ENCODE measurements at places on chromosomes 5 and 9.
A peak's percentile ranks its signal among the peaks of the same experiment; 100 is the strongest.

DNA sequence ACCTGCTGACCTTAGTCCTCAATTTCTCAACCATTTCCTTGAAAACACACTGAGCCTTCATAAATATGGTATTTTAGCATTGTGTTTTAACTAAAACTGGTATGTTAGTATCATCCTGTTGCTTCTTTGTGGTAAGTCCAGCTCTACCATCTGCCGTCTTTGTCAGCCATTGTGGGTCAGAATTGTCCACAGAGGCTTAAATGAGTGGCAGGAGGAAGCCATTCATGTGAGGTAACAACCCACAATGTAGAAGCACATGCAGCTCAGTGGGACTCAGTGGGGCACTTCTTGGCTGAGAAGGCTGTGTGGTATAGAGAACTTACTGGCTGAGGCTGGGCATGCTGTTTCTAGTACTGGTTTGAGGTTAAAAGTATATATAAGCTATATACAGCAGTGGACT is 149.2 kb upstream of the NR3C1 start:
- no peak for DNase-seq

DNA sequence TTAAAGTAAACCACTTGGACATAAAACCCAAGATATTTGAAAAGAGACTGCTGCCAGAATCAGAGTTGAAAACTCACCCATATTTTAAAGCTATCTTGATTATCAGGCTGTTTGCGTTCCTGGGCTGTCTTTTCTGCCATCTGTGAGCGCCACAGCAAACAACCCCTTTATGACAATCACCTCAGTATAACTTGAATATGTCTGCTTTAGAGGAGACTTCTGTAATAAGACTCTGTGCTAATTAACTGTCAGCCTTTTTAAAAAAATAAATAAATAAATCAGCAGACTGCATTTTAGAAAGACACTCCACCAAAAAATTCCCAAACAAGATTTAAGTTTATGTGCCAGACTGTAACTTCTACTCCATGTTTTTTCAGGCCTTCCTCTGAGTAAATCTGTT is 375.7 kb upstream of the CCNH start:
- DNase-seq, result no peak

- DNase-seq, result no peak
Observed at GRCh38 chr5:150509992-150510391, 2.1 kb downstream of the NDST1 start.

- DNase-seq, result no peak
Observed at GRCh38 chr9:136913701-136914438, 27.6 kb downstream of the TRAF2 start.

- no peak for DNase-seq
Observed at GRCh38 chr9:21833090-21833801, 30.8 kb downstream of the MTAP start.

GRCh38 chr9:2957656-2958200 is 113.8 kb upstream of the PUM3 start:
- DNase-seq, result peak; percentile 76

- peak; percentile 33 for DNase-seq
Observed at GRCh38 chr9:127225801-127226625, 38.6 kb upstream of the GARNL3 start.

DNA sequence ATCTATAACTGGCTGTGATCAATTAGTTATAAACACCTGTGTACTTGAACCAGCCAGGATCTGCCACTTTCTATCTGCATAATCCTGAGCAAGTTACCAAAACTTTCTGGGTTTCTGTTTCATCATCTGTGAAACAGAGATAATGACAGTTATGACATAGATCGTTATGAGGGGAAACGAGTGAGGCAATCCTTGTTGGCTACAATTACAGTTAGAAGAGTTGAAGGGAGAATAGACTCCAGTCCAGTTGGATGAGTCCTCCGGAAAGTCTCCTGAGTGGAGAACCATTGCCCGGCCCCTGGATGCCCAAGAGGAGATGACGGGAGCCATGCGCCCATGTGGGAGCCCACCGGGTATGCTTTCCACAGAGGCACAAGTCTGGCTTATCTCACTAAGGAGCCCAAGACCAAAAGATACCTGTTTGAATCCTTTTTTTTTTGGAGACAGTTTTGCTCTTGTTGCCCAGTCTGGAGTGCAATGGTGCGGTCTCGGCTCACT is 4.5 kb downstream of the PDE6A start:
- no peak for DNase-seq

- DNase-seq, result no peak
Observed at GRCh38 chr9:79621916-79622575, 50.3 kb downstream of the TLE4 start.

DNA sequence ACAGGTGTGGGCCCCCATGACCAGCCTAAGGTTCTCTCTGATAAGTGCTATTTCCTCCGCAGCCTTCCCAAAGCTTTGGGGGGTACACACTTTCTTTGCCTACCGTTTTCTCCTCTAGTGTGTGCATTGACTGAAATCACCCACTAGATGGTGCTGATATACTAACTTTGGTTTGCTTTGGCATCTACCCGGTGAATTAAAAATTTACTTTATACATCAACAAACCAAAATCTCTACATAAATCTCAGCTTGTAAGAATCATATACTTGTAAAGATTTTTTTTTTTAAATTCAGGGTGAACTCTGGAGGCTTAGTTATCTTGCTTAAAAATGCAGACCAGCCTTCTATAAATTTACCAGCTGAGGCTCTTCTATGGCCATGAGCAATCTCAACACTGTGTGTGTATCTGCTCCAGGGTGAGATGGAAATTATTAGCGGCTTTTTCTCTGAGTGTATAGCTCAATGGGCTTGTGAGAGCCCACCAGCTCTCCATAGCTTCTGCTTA is 475.7 kb upstream of the TNC start:
- peak; percentile 52 for DNase-seq

DNA sequence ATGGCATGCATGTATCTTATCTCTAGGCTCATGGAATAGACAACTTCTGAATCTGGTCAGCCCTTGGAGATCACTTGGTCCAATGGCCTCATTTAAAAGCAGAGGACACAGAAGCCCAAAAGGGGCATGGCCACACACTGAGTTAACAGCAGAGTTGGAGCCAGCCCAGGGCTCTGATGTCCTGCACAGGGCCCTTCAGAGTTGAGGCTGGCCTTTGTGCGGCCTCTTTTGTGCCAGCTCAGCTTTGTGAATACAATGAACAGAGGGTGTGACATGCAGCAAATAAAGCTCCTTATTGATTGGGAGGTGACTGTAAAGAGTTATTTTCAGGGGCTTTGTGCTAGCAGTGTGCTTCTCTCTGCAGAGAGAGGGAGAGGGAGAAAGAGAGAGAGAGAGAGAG is 150.1 kb upstream of the STK32A start:
- peak; percentile 5 for DNase-seq

GRCh38 chr5:33524476-33524875 is 83.7 kb downstream of the TARS1 start:
- DNase-seq, result no peak

GRCh38 chr5:157747766-157748700 is 4.5 kb downstream of the LSM11 start:
- DNase-seq, result no peak

DNA sequence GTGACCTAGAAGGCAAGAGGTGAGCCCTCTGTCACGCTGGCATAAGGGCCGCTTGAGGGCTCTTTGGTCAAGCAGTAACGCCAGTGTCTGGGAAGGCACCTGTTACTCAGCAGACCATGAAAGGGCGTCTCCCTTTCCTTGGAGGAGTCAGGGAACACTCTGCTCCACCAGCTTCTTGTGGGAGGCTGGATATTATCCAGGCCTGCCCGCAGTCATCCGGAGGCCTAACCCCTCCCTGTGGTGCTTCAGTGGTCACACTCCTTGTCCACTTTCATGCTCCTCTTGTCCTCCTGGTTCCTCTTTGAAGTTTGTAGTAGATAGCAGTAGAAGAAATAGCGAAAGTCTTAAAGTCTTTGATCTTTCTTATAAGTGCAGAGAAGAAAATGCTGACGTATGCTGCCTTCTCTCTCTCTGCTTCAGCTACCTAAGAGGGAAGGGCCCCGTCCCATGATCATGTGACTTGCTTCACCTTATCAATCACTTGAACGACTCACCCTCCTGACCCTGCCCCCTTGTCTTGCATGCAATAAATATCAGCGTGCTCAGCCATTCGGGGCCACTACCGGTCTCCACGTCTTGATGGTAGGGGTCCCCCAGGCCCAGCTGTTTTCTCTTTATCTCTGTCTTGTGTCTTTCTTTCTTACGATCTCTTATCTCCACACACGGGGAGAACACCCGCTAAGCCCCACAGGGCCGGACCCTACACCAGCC is 16.7 kb upstream of the SCGB3A1 start:
- no peak for DNase-seq

DNA sequence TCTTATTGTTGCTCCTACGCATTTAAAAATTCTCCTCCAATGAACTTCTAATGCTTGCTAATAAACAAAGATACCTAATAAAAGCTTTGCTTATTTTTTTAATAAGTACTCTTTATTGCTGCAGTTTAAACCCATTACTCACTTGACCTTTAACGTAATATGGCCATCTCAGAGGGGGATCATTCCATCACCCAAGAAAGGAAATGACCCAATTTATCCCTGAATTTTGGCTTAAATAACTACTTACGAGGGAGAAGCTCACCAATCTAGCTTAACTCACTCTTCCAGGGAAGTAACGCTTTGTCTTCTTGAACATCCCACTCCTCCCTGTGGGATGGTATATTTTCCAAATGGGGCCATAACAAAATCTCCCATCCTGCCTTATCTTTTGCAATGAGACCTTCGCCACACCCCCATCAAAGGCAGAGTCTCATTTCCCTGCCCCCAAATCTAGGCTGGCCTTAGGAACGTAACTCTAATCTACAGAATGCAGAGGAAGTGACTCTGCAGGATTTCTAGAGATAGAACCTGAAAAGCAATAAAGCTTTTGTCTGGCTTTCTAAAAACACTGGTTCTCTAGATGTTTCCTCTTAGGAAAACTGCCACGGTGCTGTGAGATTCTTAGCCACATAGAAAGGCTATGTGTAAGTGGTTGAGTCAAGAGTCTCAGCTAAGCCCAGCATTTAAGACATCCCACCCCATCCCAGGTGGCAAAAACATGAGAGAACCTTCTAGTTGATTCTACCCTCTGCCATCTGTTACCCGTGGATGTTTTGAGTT is 310.0 kb downstream of the ASTN2 start:
- no peak for DNase-seq

DNA sequence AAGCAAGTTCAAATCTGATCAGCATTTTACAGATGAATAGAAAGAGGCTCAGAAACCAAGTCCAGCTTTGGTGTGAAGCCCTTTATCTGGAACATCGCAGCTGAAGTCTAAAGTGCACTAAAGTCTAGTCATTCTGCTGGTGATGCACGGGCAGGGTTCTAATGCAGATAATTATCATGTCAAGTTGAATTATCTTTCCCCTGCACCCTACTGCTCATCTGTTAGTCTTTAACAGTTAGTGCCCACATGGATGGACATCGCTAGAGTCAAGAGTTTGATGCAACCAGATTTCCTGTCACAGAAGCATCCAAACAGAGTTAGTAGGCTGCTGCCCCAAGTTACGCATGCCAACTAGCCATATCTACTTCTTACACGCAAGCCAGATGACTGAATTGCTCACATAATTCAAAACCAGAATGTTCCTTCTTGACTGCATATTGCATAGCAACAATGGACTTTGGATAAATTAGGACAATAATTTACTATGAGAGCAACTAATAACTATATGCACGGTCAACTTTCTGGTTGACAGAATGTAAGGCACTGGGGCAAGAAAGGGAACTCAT is 1.6 kb upstream of the TOMM5 start:
- DNase-seq, result no peak

- DNase-seq, result no peak
Observed at GRCh38 chr5:126450346-126450745, 27.1 kb downstream of the GRAMD2B start.

GRCh38 chr9:107227774-107228173 is 55.3 kb upstream of the RAD23B start:
- no peak for DNase-seq

DNA sequence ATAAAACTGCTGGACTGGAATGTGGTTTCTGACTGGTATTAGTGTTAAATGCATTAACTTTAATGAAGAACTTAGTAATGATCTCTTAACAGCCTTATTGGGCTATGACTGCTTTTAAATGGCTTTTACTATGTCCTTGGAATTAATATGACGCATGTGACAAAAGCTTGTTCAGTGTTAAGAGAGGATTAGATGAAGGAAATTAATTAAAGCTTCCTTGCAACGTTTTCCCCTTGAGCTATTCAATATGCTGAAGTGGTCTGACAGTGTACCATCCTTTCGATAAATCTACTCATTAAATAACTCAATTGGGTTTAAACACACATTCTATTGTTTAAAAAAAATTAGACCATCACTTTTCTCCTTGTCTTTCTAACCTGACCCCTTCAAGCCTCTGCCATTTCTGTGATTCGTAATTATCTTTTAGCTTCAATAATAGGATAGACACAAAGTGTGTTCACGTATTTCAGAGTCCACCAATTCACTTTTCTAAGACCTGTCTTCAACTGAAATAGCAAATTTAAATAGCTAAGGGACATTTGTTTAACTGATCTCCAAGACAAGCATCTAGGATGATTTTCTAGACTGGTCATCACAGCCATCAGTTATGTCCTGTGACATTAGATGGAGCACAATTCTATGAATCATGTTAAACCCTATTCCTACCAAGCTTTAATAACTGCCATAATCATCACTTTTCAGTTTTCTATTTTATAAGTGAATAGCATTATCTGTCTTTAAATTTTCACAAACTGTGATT is 1258.0 kb upstream of the CDH9 start:
- DNase-seq, result no peak

DNA sequence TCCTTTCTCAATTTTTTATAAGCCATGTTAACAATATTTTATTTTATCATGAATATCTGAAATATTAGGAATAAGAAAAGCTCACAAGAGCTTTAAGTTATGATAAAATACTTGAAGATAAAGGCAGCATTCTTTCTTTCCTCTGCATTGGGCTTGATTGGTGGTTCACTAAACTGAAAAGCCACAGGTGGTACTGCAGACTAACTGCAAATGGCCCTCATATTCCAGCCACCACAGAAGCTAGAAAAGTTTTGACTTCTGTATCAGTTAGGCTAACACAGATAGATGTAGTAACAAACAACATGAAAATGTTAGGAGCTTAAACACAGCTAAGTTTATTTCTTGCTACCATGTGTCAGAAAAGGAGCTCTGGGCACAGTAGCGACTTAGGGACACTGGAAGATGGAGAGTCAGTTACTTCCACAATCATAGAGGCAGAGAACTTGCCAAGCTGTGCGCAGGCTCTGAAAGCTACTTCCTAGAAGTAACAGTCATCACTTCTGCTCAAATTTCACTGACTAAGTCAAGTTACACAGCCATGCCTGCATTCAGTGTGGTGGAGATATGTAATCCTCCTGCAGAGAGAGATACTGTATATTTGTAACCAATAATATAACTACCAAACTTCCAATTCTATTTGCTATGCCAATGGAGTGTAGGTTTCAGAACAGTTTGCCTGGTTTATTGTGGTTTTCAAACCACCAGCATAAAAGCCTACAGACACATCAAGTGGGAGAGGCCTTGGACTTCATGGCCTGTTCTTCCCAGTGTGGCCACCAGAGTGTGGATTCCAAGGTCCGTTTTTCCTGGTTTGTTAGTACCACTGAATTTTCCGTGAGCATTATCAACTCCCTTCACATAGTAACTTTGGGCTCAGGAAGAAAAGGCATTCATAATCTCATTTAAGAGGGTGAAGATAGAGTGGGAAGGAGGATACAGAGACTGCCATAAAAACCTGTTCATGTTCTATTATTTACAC is 268.3 kb downstream of the PJA2 start:
- DNase-seq, result no peak

Measured in cerebellar cortex (tissue), 1 donor.